Activated CD4-positive, CD25-positive, alpha-beta regulatory T cell treated with anti-CD3 and anti-CD28 coated beads, Interleukin-2, amount 50 U/mL, for 24 hours (primary cell): ENCODE measurements at places on chromosomes 6 and 20.

- no peak for ATAC-seq
Observed at GRCh38 chr20:34792687-34793363, 32.6 kb downstream of the NCOA6 start.

DNA sequence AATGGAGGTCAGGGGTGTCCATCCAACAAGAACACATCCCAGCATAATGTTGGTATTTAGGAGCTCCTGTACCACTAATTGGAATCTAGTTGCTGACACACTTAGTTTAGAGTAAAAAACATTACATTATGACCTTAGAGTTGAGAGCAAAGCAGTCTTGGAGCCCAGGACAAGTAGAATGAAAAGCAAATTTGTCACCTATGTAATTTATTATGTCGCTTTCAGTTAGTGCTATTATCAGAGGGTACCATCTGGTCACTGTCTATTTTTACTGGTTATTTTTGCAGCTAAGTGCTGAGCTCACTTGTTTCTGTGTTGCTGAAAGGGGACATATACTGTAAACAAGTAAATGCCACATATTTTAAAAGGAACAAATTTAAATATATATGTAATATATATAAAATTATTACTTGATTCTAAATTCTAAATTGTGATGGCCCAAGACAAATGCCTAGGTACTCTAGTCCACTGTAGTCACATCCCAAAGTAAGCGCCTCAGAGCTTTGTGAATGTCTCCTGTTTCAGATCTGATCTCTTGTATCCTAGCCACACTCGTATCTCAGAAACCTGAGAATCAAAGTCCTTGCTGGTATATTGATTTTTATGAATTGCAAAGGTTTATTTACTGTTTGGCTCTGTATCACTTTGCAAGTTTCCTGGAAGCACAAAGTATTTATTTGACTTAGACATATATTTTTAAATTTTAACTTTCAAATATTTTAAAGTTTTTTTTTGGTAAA is 148.6 kb upstream of the MAN1A1 start:
- ATAC-seq, result no peak

- peak; percentile 72 for ATAC-seq
Observed at GRCh38 chr6:149925974-149926777, 3.3 kb upstream of the RAET1G start.

- no peak for ATAC-seq
Observed at GRCh38 chr6:45714741-45715507, 300.7 kb downstream of the CLIC5 start.

- no peak for ATAC-seq
Observed at GRCh38 chr20:20447196-20447595, 79.3 kb downstream of the INSM1 start.

DNA sequence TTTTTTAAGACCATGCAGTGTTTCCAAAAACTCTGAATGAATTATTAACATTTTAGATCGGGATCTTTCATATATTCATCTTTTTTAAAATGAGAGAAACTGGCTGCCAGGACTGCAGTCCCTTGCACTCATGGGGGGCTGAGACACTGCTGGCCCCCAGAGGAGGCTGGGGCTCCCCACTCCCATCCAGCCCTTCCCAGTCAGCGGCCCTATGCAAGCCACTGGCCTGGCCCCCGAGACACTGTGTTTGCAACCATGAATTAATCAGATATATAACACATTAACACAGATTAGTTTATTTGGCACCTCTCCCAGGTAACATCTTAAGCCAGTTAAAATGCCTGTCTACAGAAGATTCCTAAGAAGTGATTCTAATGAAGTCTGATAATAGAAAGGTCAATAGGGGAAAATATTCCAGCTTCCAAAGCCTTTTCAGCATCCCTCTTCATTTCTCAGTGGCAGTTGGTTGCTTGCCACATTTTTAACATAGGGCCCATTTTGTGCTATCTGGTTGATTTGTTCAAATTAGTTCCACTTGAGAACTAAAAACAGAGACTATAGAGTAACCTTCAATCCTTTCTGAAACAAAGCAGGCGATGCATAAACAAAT is 184.4 kb upstream of the FBXL4 start:
- ATAC-seq, result no peak

GRCh38 chr6:159693894-159694545 is 979 bp upstream of the SOD2 start:
- ATAC-seq, result peak; percentile 37

- ATAC-seq, result no peak
Observed at GRCh38 chr6:155483858-155484257, 28.2 kb upstream of the NOX3 start.

GRCh38 chr6:47298475-47298874 is 11.2 kb downstream of the TNFRSF21 start:
- ATAC-seq, result no peak

DNA sequence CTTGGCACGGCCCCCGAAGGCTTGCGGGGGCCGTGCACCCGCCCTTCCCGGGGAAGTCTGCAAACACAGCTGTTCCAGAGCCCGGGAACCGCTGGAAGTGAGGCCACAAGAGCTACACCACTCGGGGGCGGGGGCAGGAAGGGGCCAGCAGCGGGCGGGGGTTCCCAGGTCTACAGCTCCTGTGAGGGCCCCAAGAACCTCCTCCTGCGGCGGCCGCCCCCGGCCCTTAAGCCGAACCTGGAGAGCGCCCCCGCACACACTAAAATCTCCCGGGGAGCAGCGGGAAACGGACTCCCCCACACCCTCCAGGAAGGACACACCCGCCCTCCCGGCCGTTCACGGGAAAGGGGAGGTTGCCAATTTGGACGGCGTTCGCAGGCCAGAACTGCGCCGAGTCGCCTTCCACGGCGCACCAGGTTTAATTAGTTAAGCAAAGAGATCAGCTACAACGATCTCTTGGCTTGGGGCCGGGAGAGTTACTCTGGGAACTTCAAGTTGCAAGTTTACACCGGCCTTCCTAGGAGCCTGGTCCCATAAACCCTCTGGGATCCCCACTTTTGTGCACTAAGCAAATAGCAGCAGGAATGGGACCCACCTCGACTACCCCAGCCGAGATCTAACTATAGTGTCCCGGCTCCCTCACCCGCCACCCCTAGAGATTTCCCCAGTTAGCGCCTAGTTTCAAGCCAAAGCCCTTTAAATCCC is 1.7 kb downstream of the JAG1 start:
- ATAC-seq, result no peak

DNA sequence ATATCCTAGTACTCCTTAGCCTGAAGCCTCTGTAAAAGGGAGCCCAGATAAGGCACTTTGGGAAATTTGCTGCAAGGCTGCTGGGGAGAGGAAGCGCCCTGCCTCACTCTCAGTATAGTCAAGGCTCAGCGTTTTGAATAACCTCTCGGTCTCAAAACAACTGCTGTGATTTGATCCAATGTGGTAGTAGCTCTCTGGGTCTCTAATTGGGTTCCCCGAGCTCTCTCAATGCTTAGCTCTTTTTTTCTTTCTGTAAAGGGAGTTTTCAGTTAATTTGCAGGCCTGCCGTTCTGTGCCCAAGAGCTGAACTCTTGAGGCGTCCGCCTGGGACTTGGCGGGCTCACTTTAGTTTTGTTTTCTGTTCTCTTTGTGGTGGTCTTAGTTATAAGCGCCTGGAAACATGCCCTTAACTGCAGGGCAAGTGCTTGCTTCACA is 41.2 kb downstream of the ZHX3 start:
- ATAC-seq, result no peak

DNA sequence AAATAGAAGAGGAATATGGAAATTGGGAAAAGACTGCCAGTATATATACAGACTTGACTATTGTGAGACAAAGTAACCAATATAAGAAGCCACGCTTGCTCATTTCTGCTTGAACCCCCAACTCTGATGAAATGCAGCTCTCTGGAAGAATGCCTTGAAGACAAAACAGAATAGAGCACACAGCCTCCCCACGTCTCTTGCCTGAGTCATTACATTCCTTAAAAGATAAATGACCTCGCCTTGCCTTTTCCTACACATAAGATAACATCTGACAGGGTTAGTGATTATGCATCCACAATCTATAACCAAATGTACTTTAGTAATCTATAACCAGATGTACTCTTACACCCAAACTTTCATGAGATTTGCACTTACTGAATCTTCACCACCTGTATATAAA is 141.1 kb upstream of the EEF1E1 start:
- no peak for ATAC-seq

DNA sequence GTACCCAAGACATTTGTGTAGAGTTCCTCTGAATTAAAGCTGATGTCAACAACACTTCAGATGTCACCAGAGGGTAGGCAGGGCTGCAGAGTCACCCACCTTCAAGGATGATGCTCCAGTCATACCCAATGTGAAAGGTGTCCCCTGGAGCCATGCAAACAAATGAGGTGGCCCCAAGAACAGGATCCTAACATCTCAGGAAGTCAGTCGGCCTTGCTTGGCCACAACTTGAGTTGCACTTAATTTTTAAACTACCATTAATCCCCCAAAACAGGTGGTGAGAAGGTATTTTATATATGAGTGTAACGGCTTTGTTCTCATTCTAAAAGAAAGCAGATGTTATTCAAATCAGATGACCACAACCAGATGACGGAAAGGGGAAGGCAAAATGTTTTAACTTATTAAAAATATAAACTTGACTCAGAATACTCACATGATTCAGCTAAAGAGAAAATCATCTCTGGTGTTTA is 21.1 kb upstream of the SERPINB1 start:
- peak; percentile 74 for ATAC-seq
